ENCODE measurements at places on chromosomes 16 and 17.

- DNase-seq = no peak
These were observed 21.4 kb downstream of the CD300LG start for GRCh38 chr17:43868226-43868994.

DNA sequence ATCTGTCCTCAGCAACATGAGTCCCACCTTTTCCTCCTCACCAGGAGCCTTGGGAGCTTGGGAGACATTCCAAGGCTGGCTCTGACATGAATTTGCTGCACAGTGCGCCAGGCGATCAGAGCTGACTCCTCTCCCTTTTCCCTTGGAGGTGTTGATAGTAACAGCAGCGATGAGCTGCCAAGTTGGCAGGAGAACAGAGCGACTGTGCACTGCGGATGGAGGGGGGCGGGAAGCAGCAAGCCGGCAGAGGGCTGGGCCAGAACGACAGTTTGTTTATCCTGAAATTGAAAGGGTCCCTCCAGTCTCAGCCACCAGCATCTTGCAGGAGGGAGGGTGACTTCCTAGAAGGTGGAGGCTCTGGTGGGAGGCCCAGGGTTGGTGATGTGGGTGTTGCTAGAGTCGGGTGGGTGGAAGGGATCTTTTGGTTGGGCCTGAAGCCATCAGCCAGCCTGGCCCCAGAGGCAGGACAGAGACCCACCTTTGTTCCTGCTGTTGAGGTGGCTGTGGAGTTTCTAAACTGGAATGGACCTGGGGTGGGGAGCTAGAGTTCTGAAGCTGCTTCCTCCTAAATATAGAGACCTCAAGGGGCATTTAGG is 22.5 kb upstream of the DYNLL2 start:
- no peak for DNase-seq

DNA sequence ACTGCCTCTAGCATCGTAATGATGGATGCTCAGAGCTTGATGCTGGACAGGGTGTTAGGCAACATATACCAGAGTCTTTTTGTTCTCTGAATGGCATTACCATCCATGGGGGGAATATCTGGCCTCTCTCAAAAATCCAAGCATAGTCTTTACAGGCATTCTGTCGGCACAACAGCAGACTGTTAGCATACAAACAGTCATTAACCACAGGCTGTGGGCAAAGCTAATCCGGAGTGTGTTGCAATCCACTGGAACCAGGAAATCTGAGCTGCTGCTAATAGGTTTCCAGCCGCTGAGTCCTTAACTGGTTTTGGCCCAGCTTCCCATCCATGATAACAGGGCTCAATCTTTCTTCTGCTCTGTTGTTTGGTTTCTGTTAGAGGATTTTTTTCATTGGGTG is 371.9 kb downstream of the HS3ST3B1 start:
- no peak for DNase-seq

DNA sequence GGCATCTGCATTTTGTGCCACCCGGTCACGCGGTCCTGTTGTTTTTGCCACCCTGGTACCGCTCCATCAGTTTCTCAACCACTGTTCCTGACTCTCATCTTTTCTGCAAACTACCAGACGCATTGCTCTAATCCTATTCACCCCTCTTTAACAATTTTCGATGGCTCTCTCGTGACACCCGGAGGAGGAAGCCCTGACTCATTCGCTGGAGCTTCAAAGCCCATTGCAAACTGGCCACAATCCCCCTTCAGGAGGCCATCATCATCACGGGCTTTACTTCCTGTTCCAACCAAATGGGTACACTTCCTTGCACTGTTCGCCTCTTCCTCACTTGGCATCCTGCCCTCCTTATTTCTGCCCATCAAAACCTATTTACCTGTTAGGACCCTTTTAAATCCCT is 155.3 kb downstream of the RGS9 start:
- no peak for DNase-seq

DNA sequence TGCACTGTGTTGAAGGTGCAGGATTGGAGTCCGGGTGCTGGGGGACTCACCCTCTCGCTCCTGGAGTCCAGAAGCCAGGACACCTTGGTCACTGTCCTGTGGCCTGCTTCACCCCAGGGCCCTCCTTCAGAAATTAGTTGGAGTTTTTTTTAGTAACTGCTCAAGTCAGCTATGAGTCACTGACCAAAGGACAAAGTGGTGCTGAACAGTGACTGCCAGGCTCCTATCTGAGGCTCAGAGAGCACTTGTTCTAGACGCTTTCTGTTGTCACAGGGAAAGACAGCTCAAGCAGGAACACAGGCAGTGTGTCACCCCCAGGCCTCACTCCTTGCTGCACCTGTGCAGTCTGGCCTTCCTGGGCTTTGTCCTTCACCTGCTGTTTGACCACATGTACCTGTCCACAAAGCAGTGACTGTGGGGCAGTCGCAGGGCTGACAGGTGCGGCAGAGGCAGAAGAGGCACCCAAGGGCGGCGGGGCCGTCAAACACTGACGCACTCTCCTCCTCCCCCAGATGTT is 4.1 kb upstream of the FAAP100 start:
- no peak for DNase-seq

GRCh38 chr17:7858522-7858810 is 663 bp downstream of the CYB5D1 start:
- no peak for DNase-seq

DNA sequence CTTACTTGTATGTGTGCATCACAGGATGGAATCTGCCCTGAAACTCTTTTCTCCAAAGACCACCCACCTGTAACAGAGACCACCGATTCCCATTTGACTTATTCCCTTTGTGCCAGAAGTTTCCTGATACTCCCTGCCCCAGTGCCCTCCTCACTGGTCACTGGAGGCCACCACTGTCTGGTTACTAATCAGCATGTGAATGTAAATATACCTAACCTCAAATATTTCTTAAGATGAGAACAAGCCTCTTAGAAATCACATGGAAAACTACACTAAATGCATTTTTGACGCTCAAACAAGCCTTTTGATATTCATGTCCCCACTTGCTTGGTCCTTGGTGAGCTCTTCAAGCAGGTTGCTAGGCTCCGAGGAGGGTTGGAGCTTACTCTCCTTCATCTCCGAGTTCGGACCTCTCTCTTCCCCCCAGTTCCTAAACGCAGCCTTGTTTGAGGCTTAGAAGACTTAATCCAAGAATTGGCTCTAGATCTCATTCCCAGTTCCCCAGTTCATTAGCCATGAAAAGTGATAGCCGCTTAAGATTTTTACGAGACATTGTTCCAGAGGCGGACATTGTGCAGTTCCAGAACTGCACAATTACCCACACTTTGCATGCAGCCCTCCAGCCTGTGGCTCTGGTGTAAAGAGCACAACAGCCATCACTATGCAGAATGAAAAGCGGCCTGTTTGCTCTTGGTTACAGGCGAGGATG is 579.2 kb upstream of the PSMD7 start:
- DNase-seq = no peak

DNA sequence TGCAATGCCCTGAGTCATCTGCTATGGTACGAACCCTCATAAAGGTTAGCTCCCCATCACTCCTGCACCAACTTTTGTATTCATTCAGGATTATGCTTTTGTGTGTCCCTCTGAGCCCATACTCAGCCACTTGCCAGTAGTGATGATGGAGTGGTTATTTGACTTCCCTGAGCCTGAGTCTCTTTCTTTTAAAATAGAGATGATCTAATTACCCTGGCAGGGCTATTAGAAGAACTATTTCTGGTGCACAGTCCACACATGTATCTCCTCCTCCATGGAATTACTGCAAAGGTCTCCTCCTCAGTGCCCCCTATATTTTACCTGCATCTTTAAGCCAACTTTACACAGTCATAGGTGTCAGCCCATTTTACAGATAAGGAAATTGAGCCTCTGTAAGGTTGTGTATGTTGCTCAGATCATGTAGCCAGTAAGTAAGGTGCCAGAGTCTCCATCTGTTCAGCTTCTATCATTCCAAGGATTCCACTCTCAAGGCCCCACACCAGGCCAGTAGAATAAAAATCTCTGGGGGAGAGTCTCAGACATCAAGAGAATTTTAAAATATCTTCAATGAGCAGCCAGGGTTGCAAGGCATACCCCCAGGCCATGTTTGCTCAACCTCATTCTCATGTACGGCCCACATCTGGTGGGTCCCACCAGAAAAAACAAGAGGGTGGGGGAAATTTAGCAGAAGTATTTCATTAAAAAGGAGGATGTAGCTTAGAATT is 333.7 kb upstream of the HSBP1 start:
- DNase-seq = no peak

GRCh38 chr16:24730914-24731313 is 1.5 kb downstream of the TNRC6A start:
- DNase-seq = no peak

- peak; percentile 80 for DNase-seq
These were observed 5.3 kb upstream of the CDR2L start for GRCh38 chr17:74981979-74982662.

- no peak for DNase-seq
These were observed 19.1 kb downstream of the METRNL start for GRCh38 chr17:83098241-83099085.

DNA sequence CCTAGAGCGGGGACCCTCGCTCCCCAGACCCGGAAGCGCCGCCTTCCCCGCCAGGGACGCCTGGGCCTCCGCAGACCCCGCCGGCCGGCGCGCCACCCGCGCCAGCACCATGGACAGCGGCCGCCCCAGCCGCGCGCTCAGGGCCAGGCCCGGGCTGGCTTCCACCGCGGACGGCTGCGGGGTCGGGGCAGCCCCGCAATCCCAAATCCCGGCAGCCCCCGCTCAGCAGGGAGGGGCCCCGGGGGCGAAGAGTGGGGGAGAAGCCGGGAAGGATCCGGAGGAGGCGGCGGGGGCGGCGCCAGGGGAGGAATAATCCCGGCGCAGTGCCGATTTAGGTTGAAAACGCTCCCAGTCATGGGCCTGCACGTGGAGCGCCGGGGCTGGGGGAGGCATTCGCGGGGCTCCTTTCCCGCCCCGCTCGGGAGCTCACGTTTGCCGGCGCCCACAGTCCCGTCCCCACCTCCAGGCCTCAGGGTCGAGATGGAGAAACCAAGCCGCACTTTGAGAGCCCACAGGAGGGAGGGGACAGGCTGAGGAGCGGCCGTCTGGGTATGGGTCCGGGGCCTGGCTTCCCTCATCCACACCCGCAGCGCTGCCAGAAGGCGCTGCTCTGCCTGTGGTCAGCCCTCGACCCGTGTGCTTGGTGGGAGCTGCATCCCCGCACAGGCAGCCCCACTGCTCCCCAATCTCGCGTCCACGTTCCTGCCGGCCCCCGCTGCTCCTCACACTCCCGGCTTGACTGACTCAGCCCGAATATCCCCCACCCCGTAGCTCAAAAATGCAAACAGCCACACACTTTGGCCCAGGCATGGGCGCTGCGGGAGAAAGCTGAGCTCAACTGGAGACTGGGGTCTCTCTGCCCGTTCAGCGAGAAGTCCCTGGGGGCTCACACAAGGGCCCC is 4.7 kb downstream of the FBXL16 start:
- DNase-seq = no peak

DNA sequence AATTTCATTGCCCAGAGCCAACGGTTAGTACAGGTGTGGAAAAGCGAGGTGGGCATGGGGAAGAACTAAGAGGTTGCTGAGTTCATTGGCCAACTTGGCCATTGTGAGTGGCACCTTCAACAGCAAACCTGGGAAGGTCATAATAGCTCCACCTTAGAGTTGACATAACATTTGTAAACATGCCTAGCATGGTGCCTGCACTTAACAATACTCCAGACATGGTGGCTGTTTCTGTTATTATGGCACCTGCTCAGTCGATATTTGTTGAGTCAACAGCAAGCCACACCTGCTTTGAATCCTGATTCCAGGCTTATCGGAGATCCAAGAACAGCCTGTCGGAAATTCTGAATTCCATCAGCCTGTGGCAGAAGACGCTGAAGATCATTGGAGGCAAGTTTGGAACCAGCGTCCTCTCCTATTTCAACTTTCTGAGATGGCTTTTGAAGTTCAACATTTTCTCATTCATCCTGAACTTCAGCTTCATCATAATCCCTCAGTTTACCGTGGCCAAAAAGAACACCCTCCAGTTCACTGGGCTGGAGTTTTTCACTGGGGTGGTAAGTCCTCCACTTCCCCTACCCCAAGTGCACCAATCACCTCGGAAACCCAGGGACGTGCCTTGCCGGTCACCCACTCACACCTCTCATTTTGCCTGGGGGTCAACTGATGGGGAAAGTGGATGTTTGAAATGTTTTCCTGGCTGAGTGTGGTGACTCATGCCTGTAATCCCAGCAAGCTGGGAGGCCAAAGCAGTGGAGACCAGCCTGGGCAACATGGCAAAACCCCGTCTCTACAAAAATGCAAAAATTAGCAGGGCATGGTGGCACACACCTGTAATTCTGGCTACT is 46.0 kb downstream of the TMC5 start:
- no peak for DNase-seq

- DNase-seq = no peak
These were observed 5.0 kb upstream of the TIMP2 start for GRCh38 chr17:78929908-78930775.

DNA sequence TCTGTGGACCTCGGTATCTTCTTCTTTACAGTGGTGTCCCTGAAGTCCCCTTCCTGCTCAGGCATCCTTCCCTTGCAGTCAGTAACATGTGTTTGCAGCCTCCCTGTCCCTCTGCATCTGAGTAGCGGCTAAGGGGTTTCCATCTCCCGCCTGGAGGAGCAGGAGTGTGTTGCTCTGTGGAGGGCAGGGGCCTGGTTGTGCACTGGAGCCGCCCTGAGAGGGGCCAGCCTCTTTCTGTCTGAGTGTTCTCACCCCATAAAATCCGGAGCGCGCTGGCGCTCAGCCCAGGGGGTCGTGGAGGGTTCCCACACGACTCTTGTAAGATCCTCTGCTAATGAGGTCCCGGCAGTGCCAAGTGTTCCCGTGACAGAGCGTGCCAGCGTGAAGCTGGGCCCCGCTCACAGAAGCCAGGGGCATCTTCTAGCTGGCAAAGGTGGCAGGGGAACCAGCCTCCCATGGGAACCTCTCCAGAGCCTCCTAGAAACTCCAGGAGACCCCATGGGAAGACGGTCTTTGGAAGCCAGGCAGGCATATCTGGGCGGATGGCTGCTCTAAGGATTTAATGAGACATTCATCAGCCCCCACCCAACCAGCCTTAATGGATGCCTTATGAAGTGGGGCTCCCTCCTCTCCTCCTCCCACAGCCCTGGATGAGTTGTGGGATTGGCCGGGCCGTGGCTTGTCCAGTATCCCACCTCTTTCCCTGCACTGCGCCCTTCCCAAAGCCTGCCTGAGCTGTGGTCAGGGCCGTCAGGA is 91.4 kb upstream of the GSE1 start:
- no peak for DNase-seq

DNA sequence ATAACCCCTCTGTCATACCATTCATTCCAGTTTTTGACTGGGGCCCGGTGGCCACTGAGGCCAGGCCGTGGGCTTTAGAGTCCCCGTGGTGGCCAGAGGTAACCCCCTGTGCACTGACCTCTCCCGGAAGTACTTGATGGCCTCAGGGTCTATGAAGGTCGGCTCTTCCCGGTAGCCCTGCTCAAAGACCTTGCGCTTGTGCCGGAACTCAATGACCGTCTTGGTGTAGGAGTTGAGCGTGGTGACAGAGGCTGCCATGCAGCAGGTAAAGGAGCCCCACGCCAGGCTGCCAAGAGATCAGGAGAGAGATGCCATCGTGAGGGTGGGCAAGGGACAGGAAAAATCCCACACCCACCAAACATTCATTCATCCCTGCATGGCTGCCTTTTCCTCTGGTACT is 234.8 kb downstream of the GSG1L start:
- no peak for DNase-seq

- DNase-seq = no peak
These were observed 214.6 kb downstream of the CCDC182 start for GRCh38 chr17:57530508-57530907.
